ENCODE measurements at places on chromosomes 16 and 17. TPM values are rescaled to one million over a fixed set of nuclear protein-coding genes. Genes with fewer than 3 reads are reported as not detected.

Gene WNT9B
- 0.13 TPM for total RNA-seq

- no peak for DNase-seq
Observed at GRCh38 chr16:87057211-87057881, 259.8 kb downstream of the C16orf95 start.

DNA sequence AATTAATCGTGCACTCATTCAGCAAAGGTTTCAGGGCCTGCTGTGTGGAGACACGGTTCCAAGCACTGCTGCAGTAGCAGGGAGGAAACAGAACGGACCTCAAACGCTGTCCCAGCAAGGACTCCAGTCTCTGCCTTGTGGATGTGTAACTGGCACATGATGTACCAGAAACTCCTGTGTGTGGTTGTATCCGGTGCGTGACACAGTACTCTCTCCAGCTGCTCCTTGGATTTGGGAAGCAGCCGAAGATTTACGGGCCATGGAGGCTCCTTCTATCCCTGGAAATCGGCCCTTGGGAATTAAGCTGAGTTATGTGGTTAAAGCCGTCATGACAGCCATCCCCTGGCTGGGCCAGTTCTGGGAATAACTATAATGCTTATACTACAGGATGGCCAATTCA is 8.5 kb upstream of the ANKRD11 start:
- peak; percentile 38 for DNase-seq

Gene IL21R
- total RNA-seq: 0.13 TPM

GRCh38 chr16:58425756-58426494 is 33.7 kb downstream of the GINS3 start:
- DNase-seq: no peak

Gene TP53TG3F
- total RNA-seq: not detected

Gene GPR142
- not detected for total RNA-seq

- no peak for DNase-seq
Observed at GRCh38 chr16:75762746-75763145, 36.5 kb upstream of the CPHXL start.

GRCh38 chr16:89040861-89041570 is 52.6 kb upstream of the ACSF3 start:
- DNase-seq: peak; percentile 30

DNA sequence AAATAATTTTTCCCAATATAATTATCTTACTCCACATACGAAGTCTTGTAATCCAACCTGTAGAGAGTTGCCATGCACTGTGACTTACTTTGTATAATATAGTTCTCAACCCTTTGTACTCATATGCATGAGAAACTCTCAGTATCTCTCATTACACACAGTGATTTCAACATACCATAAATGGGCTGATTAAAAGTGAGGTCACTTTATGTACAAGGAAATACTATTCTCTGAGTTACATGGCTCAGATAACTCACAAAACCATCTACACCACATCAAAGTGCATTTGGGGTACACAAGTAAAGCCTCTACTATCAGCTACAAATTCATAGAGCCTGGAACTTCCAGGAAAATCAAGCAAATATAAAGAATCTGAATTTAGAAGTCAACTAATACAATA is 27.9 kb downstream of the SLFN12 start:
- DNase-seq: no peak
